SW 1271 (cell line): ENCODE measurements at places on chromosomes 1 and 21.
A peak's percentile ranks its signal among the peaks of the same experiment; 100 is the strongest.

GRCh38 chr1:204493145-204493983 lies 1.2 kb downstream of the PIK3C2B start:
- DNase-seq = no peak

DNA sequence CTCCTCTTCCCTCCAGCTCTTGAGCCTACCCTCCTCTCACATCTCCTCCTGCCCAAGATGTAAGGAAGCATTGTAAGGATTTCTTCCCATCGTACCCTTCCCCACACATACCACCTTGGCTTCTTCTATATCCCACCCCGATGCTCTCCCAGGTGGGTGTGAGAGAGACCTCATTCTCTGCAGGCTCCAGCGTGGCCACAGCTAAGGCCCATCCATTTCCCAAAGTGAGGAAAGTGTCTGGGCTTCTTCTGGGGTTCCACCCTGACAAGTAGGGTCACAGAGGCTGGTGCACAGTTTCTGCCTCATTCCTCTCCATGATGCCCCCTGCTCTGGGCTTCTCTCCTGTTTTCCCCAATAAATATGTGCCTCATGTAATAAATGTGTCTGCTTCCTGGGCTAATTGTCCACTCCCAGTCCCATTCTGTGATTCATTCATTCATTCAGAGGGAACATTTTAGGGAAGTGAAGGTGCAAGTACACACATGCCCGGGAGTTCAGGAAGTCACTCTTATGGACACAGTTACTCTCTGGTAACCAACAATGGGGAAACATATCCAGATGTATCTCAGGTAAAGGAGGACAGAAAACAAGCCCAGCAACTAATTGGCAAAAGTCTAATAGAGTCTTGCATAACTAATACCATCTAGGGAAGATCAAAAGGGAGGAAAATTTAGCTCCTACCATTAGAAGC lies 1.9 kb downstream of the SPRR4 start:
- DNase-seq = no peak

GRCh38 chr1:65564493-65564892 lies 144.0 kb downstream of the LEPR start:
- no peak for DNase-seq

- peak; percentile 11 for DNase-seq
Measured at GRCh38 chr1:94622757-94623156, 81.2 kb upstream of the F3 start.

- no peak for DNase-seq
Measured at GRCh38 chr1:29201595-29202051, 19.9 kb upstream of the SRSF4 start.

DNA sequence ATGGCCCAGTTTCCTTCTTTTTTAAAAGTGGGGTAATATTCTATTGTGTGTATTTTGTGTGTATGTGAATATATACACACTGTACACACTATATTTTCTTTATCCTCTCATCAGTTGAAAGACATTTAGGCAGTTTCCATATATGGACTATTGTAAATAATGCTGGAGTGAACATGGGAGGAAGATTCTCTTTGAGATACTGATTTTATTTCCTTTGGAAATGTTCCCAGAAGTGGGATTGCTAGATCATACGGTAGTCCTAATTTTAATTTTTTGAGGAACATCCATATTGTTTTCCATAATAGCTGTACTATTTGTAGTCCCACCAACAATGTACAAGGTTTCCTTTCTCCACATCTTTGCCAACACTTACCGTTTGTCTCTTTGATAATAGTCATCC lies 51.0 kb downstream of the F3 start:
- no peak for DNase-seq

- DNase-seq = no peak
Measured at GRCh38 chr1:203148127-203148526, 20.6 kb downstream of the ADORA1 start.

DNA sequence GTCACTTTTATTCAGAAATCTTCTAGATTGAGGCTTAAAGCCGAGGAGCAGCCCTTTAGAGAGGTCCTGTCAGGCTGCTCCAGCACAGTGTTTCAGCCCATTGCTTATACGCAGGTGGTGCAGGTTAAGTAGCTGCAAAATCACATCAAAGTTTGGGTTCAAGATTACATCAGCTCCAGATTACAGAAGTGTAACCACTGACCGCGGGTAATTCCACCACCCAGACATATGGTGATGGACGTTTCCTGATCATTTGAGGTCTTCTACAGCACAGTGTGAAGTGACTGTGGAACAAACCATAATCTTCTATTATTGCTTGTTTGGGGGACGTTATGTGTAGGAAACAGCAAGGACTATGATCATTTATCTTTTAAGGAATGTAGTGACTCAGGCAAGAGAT lies 11.8 kb downstream of the C1orf115 start:
- DNase-seq = no peak

- no peak for DNase-seq
Measured at GRCh38 chr1:1680912-1681273, 11.7 kb downstream of the SLC35E2B start.

GRCh38 chr1:230067419-230067870 lies 407 bp downstream of the GALNT2 start:
- no peak for DNase-seq

GRCh38 chr1:67674260-67675011 lies 10.6 kb upstream of the GADD45A start:
- DNase-seq = no peak

DNA sequence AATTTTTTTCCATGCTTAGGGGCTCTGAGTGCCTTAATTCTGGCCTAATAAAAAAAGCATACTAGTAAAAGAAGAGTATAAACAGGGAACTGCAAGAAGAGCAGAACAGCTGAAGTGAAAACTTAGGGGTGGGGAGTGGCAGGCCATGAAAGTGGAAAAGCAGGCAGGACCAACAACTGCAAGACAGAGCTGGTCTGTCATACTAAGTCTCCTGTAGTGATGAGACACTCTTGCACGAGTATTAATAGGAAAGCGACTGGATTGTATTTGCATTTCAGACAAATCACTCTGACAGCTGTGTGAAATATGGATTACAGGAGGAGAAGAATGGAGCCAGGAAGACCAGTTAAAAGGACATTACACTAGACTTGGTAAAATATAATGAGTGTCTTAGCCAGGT lies 449.9 kb downstream of the NUF2 start:
- no peak for DNase-seq

GRCh38 chr1:3067671-3068563 lies 1.1 kb upstream of the PRDM16 start:
- no peak for DNase-seq
